ENCODE measurements at places on chromosomes 1 and 21.

- H3K27me3 ChIP-seq: no peaks in the 10 kb centered on the region
- H3K36me3 ChIP-seq: no peaks in the 10 kb centered on the region
- DNase-seq: no peak
- peak within 1 kb of the TSS; percentile 8 for H3K27ac ChIP-seq
Observed at GRCh38 chr1:15742339-15742801, at the start of gene TMEM82. Gene TMEM82, plus strand, starts transcription at chr1:15742499. Its CDS starts 61 bp downstream, at chr1:15742560.

DNA sequence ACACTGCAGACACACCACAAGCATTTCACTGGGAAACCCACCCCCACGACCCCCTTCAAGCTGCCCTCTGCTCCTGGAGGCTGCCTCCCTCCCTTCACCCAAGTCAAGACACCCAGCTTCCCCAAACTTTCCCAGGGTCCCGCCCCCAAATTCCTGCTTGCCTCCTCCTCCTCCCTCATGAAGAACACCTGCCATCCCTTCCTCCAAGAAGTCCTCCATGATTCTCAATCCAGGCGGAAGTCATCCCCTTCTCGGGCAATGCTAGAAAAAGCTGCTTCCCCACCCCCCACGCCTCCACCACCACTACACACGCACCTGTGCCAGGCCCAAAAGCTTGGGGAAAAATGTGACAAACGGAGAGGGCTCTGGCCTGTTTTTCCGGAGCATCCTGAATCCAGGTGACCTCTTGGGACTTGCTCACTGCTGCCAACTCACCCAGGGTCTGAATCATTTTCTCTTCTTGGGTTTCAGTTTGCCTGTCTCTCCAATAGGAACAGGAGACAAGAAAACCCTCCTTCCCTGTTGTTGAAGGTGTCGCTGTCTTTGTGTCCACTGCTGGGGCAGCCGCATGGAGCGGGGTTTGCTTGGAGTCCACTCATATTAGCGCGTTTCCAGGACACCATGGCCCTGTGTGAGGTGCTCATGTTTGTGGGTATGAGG lies 101.0 kb upstream of the CASZ1 start:
- no peak for DNase-seq
- H3K27ac ChIP-seq: no peak overlapping the region
- no peak overlapping the region for H3K4me3 ChIP-seq
- peaks cover 7% of the 10 kb centered on the region for H3K27me3 ChIP-seq
- H3K36me3 ChIP-seq: no peaks in the 10 kb centered on the region

- no peak overlapping the region for H3K4me3 ChIP-seq
- H3K27ac ChIP-seq: no peak overlapping the region
- peaks cover 50% of the 10 kb centered on the region for H3K27me3 ChIP-seq
- peaks cover 2% of the 10 kb centered on the region for H3K4me1 ChIP-seq
- H3K36me3 ChIP-seq: no peaks in the 10 kb centered on the region
- DNase-seq: no peak
Observed at GRCh38 chr1:18712252-18712600, 81.6 kb downstream of the PAX7 start.

DNA sequence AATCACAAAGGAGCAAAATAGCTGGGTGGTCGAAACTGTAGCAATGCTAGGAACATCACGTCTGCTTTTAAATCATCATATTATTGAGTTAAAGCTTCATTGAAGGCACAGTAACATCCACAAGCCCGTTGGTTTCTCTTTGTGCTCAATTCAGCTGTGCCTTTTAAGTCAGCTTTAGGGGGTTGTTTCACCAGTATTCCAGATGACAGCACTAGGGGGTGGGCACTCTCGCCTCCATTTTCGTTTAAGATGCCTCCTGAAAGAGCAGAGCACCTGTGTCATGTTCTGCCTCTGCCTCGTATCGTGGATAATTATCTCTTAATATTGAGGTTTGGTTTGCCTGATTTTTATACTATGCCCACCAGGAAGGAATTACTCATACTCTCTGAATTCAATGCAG lies 139.8 kb upstream of the PTBP2 start:
- H3K36me3 ChIP-seq: no peaks in the 10 kb centered on the region

- no peak overlapping the region for H3K27ac ChIP-seq
- H3K36me3 ChIP-seq: no peaks in the 10 kb centered on the region
- DNase-seq: no peak
- H3K4me1 ChIP-seq: no peaks in the 10 kb centered on the region
Observed at GRCh38 chr1:47803815-47804501, 193.2 kb downstream of the TRABD2B start.

GRCh38 chr1:223033658-223034057 lies 109.4 kb downstream of the TLR5 start:
- no peak for DNase-seq
- no peak overlapping the region for H3K4me3 ChIP-seq
- no peaks in the 10 kb centered on the region for H3K36me3 ChIP-seq
- no peak overlapping the region for H3K27ac ChIP-seq

DNA sequence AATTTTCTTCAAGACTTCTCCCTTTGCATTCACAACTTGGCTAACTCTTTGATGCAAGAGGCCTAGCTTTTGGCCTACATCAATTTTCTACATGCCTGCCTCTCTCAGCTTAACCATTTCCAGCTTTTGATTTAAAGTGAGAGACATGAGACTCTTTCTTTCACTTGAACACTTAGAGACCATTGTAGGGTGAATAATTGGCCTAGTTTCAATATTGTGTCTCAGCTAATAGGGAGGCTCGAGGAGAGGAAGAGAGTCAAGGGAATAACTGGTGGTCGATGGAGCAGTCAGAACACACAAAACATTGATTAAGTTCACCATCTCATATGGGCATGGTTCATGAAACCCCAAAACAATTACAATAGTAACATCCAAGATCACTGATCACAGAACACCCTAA lies 225.5 kb downstream of the TPR start:
- H3K4me3 ChIP-seq: no peak overlapping the region
- no peaks in the 10 kb centered on the region for H3K4me1 ChIP-seq
- H3K27ac ChIP-seq: no peak overlapping the region
- no peak for DNase-seq
- H3K27me3 ChIP-seq: peaks cover 8% of the 10 kb centered on the region
- no peaks in the 10 kb centered on the region for H3K36me3 ChIP-seq

DNA sequence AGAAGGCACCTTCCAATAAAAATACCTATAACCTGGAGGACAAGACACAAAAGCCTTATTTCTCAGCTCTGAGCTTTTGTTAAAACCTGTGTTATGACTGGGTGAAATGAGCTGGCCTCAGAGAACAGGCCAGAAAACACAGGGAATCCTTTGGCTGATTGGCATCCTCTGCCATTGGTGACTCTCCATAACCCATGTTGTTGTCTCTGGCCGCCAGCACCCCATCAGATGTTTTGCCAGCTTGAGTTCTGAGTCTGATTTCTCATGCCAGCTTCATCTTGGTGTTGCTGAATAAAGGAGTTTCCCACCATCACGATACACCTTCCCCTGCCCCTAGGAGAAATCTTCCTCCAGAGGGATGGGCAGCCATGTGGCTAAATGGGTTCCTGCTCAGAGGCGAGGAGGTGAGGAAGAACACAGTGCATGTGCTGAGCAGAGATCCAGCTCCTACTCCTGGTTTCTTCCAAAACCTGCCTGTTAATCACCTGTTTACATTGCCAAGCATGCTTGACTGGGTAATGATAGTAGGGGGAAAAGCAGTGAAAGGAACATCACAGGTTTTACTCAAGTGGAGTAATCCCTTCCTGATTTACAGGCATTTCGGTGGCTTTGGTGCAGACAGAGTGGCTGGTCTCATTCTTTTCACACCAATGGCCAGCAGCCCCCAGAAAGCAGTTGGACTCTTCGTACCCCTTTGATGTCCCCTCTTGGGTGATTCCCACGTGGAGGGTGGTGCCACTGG lies 109.8 kb downstream of the ROR1 start:
- H3K36me3 ChIP-seq: no peaks in the 10 kb centered on the region
- H3K27me3 ChIP-seq: no peaks in the 10 kb centered on the region
- H3K4me3 ChIP-seq: no peak overlapping the region
- no peak for DNase-seq

DNA sequence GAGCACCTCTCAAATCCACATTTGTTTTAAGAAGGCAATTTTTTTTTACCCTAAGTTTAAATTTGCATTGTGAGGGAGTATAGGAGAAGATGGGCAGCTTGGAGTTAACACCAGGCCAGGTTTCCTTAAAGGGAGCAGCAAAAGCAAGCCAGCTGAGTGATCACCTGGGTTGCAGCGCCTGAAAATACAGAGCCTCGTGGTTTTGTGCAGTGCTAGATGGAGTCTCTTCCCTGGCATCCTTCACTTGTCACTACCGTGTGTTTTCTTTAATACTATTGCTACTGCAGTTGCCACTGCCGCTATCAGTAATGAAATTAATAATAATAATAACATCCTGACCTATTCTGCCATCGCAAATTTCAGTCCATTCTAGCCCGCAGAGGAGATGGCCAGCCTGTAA lies 35.2 kb upstream of the VAV3 start:
- H3K36me3 ChIP-seq: no peaks in the 10 kb centered on the region
- H3K4me1 ChIP-seq: no peaks in the 10 kb centered on the region
- DNase-seq: no peak
- H3K4me3 ChIP-seq: no peak overlapping the region
- H3K27ac ChIP-seq: no peak overlapping the region

GRCh38 chr21:42733037-42733627 lies 79.7 kb downstream of the PDE9A start:
- H3K27me3 ChIP-seq: no peaks in the 10 kb centered on the region
- DNase-seq: no peak
- no peak overlapping the region for H3K4me3 ChIP-seq
- peaks cover 31% of the 10 kb centered on the region for H3K4me1 ChIP-seq
- H3K27ac ChIP-seq: no peak overlapping the region

DNA sequence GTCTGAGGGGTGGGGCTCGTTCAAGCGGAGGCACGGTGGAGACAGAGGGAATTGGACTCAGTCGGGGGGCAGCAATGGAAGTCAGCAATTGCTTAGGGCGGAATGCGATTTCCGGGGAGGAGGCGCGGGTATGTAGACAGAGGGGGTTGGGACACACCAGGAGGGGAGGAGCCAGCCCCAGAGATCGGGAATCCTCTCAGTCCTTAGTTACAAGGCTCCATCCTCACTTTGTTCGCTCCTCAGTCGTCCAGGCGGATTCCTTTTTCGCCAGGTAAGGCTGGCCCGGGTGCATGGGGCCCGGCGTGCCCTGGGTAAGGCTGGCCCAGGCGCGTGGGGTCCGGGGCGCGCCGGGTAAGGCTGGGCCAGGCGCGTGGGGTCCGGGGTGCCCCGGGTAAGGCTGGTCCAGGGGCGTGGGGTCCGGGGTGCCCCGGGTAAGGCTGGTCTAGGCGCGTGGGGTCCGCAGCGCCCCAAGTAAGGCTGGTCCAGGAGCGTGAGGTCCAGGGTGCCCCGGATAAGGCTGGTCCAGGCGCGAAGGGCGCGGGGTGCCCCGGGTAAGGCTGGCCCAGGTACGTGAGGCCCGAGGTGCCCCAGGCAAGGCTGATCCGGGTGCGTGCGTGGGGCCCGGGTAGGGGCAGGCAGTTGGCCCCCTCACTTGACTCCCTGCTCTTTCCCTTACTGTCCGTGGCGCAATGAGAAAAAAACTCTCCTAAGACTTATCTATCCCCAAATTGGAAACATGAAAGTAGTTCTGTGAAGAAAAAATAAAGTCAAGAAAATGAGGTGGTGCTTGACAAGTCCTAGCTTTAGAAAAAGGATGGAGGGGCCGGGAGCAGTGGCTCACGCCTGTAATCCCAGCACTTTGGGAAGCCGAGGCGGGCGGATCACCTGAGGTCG lies at the start of gene L1TD1:
TSS of gene L1TD1 (plus strand) at position 199 of the 894 bp plus-strand sequence. CDS start 11,780 bp downstream, outside the sequence.
- peaks cover 14% of the 10 kb centered on the region for H3K4me1 ChIP-seq
- H3K36me3 ChIP-seq: peaks cover 5% of the 10 kb centered on the region
- H3K27me3 ChIP-seq: peaks cover 58% of the 10 kb centered on the region

- no peak for DNase-seq
- H3K27me3 ChIP-seq: no peaks in the 10 kb centered on the region
- H3K27ac ChIP-seq: no peak overlapping the region
- peaks cover 49% of the 10 kb centered on the region for H3K4me1 ChIP-seq
Observed at GRCh38 chr1:247335882-247336281, 4.2 kb upstream of the ZNF496 start.

DNA sequence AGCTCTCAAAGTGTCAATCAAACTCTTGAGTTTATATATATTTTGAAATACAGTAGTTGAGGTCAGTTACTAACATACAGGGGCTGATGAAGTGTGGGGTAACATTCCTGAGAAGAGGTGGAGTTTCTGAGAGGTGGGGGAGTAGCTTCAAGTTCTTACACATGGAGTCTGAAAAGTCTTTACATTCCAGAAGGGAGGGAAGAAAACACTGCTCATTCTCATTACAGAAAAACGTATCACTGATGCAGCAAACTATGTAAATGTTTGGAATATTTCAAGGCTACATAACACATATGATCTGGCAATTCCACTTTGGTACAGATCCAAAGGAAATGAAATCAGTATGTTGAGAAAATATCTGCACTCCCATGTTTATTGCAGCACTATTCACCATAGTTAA lies 1065.8 kb upstream of the B3GALT2 start:
- no peak overlapping the region for H3K27ac ChIP-seq
- no peaks in the 10 kb centered on the region for H3K27me3 ChIP-seq
- no peak overlapping the region for H3K4me3 ChIP-seq
- no peak for DNase-seq
- H3K36me3 ChIP-seq: peaks cover under 1% of the 10 kb centered on the region

- peaks cover 11% of the 10 kb centered on the region for H3K27me3 ChIP-seq
- no peak overlapping the region for H3K27ac ChIP-seq
- H3K4me3 ChIP-seq: no peak overlapping the region
- H3K4me1 ChIP-seq: no peaks in the 10 kb centered on the region
- H3K36me3 ChIP-seq: no peaks in the 10 kb centered on the region
- DNase-seq: no peak
Observed at GRCh38 chr1:29626726-29627125, 390.4 kb downstream of the PTPRU start.

- no peaks in the 10 kb centered on the region for H3K36me3 ChIP-seq
- DNase-seq: no peak
- no peak overlapping the region for H3K4me3 ChIP-seq
Observed at GRCh38 chr1:39632682-39633417, 6.6 kb downstream of the HEYL start.

- no peaks in the 10 kb centered on the region for H3K36me3 ChIP-seq
- H3K4me1 ChIP-seq: no peaks in the 10 kb centered on the region
Observed at GRCh38 chr1:216960716-216961115, 237.5 kb upstream of the ESRRG start.

GRCh38 chr1:54926970-54927369 lies 40.0 kb upstream of the DHCR24 start:
- H3K27me3 ChIP-seq: peaks cover 3% of the 10 kb centered on the region
- H3K27ac ChIP-seq: no peak overlapping the region
- DNase-seq: no peak
- no peak overlapping the region for H3K4me3 ChIP-seq
- no peaks in the 10 kb centered on the region for H3K4me1 ChIP-seq
